ENCODE measurements at places on chromosomes 6 and 20.

GRCh38 chr6:42281570-42281969 is 63.9 kb upstream of the MRPS10 start:
- DNase-seq = no peak

DNA sequence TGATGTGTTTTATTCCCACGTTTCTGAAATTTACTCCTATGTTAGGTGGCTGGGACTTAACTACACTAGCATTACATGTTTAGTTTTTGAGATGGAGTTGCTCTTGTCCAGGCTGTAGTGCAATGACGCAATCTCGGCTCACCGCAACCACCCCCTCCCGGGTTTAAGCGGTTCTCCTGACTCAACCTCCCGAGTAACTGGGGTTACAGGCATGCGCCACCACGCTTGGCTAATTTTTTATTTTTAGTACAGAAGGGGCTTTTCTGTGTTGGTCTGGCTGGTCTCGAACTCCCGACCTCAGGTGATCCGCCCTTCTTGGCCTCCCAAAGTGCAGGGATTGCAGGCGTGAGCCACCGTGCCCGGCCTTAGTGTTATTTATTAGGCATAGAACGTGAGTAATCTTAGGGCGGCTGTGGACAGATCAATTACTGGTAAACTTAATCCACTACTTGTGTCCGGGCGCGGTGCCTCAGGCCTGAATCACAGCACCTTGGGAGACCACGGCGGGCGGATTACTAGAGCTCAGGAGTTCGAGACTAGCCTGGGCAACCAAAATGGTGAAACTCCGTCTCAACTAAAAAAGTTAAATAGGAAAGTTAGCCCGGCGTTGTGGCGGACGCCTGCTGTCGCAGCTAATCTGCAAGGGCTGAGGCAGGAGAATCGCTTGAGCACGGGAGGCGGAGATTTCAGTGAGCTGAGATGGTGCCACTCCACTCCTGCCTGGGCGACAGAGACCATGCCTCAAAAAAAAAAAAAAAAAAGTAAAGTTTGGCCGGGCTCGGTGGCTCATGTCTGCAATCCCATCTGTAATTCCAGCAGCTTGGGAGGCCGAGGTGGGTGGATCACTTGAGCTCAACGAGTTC is 123.7 kb upstream of the BTN3A2 start:
- no peak for DNase-seq

DNA sequence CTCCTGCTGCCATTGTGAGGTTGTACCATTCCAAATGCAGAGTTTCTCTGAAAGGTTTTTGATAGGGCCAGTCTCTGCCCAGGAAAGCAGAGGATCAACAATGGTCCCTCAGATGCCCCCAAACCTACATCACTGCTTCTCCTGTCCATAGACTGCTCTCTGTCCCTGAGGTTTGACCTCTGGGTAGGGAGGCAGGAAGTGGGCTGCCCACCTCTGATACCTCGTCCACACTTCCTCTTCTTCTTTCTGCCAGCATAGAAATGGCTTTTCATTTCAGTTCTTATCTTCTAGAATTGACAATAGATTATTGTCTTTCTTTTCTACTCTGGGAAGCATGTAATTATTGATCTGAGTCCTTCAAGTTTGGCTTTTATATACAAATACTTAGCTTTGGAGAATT is 170.6 kb downstream of the TRMT11 start:
- no peak for DNase-seq

- DNase-seq = no peak
Measured at GRCh38 chr6:52534966-52535390, 41.9 kb downstream of the TRAM2 start.

All from NCI-H526 treated with DMSO at 0.1 percent for 48 hours (cell line).